ENCODE measurements at places on chromosomes 3 and 15.

GRCh38 chr3:148126956-148127355, 570.7 kb upstream of the AGTR1 start:
- DNase-seq = no peak

- DNase-seq = no peak
Observed at GRCh38 chr3:129087138-129087702, 26.6 kb downstream of the GP9 start.

DNA sequence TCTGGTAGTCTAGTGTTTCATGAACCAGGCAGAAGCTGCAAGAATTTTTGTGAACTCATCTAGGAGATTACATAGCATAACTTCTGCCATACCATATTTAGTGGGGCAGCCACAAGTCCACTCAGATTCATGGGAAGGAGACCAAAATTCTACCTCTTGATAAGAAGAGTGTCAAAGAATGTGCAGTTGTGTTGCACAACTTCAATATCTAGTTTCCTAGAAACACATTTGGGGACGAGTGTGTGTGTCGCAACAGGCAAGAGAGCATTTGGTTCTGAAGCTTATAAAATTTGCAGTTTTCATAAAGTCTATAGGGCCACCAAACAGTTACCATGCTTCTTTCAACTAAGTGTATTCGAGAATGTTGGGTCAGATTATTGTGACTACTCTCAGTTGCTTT, 115.3 kb downstream of the KCNH8 start:
- no peak for DNase-seq

DNA sequence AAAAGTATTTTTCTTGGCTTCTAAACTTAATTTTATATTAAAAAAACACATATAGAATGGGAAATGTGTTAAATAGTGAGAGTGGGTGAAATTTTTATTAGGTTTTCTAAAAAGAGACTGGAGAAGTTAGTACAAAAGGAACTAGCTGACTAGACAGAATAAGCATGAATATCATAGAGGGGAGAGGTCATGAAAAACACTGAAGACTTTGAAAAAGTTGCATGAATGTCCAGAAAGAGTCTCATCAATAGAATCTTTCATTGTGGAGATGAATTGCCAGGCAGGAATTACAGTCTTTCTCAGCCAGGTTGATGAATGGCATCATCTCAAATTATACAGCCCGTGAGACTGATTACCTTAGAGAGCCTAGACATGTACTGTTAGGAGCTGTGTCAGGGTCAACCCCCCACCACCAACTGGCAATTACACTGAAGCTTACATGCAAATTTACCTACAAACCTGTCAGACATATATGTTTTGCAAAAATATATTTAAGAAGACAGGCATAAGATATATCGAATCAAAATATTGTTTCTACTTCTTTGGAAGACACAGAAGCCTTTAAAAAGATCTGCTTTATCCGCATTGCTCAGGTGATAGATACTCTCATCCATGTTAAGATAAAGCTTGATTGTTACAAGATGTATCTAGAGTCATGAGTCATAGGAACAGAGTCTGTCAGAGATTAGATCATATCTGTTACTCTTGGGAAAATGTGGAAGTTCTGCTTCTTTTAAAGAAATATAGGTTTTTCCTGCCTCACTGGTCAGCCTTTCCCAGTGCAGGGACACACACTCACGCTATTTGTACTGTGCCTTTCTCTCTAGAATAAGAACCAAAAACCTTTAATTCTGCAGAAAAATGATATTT, 34.8 kb upstream of the PFN2 start:
- no peak for DNase-seq

DNA sequence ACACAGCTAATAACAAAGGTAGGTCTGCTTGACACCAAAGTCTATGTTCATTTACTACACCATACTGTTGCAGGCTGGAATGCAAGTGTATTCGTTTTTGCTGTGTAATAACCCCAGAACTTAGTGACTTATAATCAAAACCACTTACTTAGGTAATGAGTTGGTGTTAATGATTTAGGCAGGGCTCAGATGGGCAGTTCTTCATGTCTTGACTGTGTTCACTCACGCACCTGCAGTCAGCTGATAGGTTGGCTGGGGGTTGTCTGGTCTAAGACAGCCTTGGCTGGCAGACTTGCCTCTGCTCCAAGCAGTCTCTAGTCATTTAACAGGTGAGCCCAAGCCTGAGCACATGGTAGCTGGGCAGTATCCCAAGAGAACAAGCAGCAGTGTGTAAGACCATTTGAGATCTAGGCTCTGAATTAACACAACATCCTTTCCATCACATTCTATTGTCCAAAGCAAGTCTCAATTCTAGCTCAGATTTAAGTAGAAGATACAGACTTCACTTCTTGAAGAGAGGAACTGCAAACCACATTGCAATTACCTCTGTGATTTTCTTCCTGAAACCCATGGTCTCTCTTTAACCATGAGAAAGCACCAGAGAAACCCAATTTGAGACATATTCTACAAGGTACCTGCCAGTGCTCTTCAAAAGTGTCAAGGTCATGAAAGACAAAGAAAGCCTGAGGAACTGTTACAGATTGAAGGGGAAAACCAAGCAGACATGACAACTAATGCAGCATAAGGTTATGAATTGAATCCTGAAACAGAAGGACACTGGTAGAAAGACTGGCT, 13.3 kb upstream of the DCLK3 start:
- DNase-seq = no peak

GRCh38 chr3:79199966-79200365, 567.8 kb downstream of the ROBO1 start:
- no peak for DNase-seq

GRCh38 chr3:178851564-178851963, 220.0 kb downstream of the ZMAT3 start:
- no peak for DNase-seq

DNA sequence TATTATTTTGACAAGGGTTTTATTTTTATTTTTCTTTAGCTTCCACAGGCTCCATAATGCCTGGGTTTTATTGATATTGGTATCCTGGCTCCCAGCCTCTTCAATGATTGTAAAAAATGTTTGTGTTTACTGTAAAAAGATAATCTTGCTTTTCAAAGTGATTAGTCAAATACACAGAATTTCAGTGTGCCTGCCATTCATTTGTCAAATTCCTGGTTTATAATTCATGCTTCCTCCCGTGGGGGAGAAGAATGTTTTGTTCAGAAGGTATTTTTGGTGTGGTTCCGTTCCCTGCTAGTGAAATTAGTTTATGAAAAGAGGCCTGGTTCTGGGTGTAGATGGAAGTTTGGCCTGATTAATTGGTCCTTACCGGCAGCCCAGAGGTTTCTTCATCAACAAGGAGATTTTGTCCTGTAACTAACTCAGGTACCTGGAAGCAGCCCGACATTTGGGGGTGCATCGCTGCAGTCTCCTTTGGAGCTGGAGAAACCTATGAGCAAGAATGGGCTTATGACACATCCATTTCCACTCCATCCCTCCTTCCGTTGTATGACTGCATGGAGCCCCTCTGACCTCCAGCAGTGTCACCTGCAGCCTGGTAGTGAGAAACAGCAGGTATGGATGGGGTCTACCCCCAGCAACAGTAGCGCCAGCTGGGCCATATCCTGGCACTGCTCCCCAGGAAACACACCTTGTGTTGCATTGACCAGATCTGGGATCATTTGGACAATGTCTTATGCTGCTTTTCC, 101.5 kb downstream of the PGPEP1L start:
- no peak for DNase-seq

DNA sequence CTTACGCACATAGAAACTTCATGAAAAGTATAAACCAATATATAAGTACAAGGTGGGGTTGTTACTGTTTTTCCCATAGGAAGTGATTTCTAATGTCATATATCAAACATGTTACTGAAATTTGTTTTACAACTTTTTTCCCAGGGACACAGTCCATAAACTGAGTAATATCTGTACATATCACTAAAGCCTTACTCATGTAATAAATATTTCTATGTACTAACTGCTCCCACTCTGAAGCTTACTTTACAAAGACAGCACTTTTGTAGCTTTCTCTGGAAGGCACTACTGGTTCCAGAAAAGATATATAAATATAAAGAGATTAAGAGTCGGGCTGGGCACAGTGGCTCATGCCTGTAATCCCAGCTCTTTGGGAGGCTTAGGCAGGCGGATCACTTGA, 91.7 kb downstream of the MYO5A start:
- no peak for DNase-seq

DNA sequence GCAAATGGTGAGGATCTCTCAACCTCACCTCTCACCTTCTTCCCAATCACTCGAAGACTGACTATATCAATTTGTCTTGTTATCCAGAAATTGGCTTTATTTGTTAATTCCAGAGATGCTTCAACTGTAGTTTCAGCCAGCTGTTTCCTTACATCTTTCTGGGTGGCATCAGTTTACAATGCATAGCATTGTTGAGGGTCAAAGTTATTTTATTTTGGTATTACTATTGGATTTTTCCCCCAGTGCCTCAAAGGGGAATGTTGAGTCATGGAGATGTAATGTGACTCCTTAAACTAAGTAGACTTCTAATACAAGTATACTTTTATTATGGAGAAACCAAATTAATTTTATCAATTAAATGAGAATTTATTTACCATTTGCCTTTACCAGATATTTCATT, 351.6 kb downstream of the TIGIT start:
- no peak for DNase-seq

Data from activated CD8-positive, alpha-beta memory T cell treated with anti-CD3 and anti-CD28 coated beads for 4 hours (primary cell).